Stimulated activated CD8-positive, alpha-beta memory T cell treated with anti-CD3 and anti-CD28 coated beads, Interleukin-15, amount 100 ng/mL, for 4 hours (primary cell): ENCODE measurements at places on chromosomes 5 and 9.

GRCh38 chr5:33809936-33810335, 81.9 kb downstream of the ADAMTS12 start:
- no peak for DNase-seq

- no peak for DNase-seq
Measured at GRCh38 chr9:91500509-91501014, 76.9 kb upstream of the NFIL3 start.

DNA sequence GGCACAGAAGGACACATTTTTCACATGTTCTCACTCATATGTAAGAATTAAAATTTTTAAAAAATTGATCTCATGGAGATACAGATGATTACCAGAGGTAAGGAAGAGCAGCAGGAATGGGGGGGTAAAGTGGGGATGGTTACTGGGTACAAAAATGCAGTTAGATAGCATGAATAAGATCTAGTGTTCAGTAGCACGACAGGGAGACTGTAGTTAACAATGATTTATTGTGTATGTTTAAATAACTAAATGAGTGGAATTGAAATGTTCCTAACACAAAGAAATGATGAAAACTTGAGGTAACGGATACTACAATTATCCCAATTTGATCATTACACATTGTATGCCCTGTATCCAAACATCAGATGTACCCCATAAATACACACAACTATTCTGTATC, 15.2 kb upstream of the TGFBI start:
- no peak for DNase-seq

GRCh38 chr9:114117614-114117995, 18.5 kb upstream of the KIF12 start:
- no peak for DNase-seq

DNA sequence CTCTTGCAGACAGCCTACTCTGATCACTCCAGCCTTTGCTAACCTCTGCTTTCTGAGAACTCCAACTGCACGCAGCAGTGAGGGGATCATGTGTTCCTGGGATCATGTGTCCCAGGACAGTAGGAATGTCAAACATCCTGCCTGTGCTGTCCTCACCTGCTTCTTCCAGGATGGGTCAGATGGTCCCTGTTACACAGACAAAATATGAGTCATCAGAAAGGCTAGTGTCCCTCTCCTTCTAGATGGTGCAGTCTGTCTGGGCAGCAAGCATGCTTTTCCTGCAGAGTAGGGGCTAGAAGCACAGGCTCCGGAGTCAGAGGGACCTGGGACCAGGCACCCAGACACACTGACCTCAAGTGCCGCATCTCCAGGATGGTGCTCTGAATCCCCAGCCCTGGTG, 20.1 kb upstream of the SLC25A48 start:
- no peak for DNase-seq

DNA sequence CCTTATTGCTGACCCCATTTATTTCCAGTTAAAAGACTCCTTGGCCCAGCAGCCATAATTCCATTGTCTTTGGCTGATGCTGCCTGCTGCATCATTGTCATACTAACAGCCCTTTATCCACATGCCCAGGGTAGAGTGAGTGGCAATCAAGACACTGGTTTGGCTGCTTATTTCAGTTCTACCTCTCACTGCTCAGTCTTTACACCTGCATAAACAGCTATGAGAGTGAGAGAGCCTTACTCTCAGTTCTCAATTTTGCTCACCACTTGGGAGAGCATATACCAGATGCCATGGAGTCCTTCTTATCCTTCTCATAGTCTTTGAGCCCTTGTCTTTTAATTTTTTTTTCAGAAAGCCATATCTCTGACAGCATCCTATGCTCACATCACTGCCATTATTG, 596.9 kb upstream of the CYLC2 start:
- DNase-seq, result no peak

GRCh38 chr5:122849771-122850170, 4.4 kb downstream of the SNX24 start:
- no peak for DNase-seq

GRCh38 chr5:29304545-29304944, 1888.9 kb upstream of the CDH6 start:
- DNase-seq, result no peak

DNA sequence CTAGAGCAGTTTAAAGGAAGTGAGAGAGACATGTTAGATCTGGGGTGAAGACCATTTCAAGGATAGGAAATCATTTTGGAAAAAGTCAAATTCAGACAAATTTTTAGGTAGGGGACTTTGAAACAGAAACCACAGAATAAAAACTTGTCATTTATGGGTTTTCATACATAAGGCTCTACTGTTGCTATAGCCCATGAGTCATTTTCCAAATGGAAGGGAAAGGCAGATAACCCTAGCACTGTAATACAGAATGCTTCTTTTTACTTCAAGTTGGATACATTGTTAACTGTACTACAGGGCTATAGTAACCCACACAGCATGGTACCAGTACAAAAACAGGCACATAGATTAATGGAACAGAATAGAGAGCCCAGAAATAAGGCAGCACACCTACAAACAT, 455.4 kb downstream of the EBF1 start:
- DNase-seq, result no peak

- no peak for DNase-seq
Measured at GRCh38 chr5:154498591-154498990, 20.6 kb upstream of the HAND1 start.

GRCh38 chr5:54531546-54531945, 14.0 kb downstream of the SNX18 start:
- no peak for DNase-seq

GRCh38 chr5:60334281-60334713, 365.7 kb downstream of the DEPDC1B start:
- DNase-seq, result no peak

DNA sequence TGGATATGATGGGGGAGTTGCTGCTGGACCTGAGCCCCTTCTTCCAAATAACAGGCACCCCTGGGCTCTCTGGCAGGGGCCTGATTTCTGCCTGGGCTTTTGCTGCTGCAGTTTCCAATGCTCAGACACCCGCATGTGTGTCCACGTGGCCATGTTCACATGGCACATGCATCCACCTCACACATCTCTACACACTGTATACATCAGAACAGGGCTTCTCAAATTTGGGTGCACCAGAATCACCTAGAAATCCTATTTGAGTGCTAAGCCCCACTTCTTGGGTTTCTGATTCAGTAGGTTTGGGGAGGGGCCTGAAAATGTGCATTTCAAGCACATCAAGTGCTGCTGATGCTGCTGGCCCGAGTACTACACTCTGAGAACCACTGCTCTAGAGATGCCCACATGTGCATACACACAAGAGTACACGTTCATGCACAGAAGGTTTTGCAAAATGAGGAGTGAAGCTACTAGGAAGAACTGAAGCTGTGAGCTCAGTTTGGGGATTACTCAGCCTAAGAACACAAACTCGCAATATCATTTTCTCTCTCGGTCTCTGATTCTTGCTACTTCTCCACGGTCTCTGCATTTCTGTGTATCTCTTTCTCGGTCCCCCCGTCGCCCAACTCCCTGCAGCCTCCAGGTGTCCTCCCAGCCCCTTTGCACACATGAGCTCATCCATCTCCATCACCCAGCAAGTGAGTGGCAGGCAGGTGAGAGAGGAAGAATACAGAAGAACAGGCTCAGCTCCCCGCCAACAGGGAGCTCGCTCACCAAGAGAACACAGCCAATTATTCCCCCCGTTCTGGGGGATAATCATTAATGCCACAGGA, 97.0 kb downstream of the PCDH1 start:
- DNase-seq, result no peak

DNA sequence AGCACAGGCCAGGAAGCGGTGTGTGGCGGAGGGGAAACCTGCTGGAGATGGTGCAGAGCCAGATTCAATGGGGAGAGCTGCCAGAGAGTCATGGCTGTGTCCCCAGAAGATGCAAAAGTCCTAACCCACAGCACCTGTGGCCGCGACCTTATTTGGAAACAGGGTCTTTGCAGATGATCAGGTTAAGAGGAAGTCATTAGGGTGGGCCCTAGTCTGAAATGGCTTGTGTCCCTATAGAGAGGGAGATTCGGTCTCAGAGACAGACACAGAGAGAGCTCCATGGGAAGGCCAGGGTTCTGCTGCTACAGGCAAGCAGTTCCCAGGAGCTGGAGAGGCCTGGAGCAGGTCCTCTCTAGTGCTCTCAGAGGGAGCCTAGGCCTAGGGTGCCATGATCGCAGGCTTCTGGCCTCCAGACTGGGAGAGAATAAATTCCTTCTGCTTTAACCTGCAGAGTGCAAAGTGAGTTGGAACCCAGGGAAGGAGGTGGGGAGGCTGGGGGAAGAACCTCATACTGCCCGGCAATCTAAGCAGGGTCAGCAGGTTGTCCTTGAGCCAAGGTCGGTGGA, 1.9 kb upstream of the LPCAT1 start:
- no peak for DNase-seq

DNA sequence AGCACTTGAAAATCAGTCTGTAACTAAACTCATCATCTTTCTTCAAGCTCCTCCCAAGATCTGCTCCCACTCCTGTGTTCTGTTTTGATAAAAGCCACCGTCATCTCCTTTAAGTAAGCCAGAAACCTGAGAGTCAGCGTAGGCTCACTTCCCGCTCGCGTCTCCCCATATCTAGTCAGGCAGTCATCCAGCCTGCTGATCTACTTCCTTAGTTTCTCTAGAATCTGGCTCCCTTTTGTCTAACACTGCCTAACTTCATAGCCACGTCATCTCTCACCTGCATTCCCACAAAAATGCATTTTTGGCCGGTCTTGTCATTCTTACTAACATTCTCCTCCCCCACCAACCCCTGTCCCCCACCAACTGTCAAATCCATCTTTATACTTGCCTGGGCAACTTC, 3.0 kb upstream of the TJP2 start:
- no peak for DNase-seq

DNA sequence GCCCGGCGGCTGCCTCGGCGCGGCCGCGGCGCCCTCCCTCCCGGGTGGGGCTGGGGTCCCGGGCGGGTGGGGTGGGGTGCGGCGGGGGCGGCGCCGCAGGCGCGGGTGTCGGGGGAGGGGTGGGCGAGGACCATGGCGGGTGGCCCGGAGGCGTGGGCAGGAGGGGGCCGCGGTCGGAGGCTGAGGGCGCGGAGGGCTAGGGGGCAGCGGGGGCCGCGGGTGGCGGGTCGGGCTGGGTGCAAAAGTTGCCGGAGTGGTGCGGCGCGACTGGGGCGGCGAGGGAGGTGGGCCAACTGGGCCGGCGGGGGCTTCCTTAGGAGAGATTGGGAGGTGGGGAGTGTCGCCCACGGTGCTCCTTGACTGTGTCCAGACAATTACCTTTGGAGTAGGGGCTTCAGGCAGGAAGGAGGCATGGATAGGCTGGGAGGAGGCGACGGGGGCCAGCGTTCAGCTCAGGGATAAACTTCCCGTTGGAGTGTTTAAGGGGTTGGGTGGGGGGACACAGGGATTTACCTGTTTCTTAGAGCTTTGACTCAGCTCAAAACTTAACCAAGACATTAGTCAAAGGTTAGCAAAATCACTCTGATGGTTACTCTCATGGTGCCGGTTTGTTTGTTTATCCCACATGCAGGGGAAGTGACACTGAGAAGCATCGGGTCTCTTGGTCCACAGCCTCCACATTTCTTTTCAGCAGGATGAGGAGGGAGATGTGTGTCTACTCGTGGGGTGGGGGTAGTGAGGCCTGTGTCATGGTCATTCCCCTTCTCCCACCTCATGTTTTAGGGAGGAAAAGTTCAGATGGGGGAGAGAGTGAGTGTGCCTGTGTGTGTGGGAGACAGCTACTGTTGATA, 859 bp downstream of the CSNK1G3 start:
- DNase-seq, result peak; percentile 7

DNA sequence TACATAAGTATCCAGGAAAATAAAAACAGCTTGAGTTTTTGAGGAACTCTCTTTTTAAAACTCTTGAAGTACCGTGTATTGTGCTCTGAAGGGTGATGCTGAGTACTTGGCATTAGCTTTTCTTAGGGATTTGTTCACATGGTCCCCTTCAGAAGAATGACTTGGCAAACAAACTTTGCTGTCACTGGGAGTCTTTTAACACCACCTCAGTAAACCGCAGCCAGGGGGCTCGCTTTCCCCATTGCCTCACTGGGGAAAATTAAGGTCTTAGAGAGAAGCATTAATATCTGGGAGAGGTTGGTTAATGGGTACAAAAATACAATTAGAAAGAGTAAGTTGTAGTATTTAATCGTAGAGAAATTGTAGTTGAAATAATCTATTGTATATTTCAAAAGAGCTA, 105.9 kb upstream of the DAP start:
- no peak for DNase-seq

- no peak for DNase-seq
Measured at GRCh38 chr5:175275097-175275496, 168.9 kb downstream of the DRD1 start.

GRCh38 chr5:54889826-54890225, 95.6 kb downstream of the ESM1 start:
- DNase-seq, result no peak

GRCh38 chr5:1246711-1247431, 21.7 kb downstream of the SLC6A18 start:
- no peak for DNase-seq

DNA sequence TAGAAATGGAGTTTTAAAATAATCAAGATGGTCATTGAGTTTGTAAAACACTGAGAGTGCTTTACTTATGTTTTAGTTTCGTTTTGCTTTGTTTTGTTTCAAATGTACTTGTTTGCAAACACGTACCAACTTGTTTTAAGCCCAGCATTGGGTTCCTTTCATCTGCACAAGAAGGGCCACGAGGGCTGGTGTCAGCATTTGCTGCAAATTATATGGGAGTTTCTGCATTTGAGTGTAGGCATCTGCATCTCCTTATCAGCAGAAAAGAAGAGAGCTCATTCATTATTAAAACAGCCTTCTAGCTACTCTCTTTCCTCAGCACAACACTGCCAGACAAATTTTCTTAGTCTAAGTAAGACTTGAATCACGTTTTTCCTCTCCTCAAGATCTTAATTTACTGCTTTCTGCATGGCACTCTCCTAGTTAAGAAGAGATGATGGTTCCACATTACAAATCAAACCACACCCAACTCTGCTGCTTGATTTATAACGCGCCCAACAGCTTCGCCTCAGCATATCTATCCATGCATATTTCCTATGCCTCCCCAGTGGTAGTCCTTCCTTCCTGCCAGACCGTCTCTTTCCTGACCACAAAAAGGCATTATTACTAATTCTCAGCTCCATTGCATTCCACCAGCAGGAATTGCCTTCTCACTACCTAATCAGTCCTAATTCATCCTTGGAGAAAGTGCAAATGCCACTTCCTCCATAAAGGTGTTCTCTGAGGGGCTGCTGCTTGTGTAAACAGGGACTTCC, 95.2 kb upstream of the CAST start:
- no peak for DNase-seq

DNA sequence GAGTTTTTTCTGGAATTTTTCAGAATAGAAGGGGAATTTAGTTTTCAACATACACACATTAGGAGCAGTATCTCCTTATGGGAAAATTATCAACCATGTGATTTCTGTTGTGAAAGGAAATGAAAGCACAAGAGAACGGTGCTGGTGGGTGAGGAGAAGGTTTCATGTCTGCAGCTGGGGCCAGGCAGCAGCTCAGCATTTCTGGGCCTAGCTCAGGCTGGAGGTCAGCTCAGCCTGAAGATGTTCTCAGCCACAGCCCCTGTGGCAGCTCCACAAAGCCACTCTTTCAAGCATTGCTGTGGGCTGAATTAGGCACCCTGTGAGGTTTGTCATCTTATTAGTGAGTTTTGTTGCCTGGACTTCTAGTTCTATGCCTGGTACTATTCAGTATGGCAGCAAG, 90.3 kb downstream of the DIRAS2 start:
- DNase-seq, result no peak

- no peak for DNase-seq
Measured at GRCh38 chr5:150633429-150633828, 7.0 kb upstream of the SYNPO start.

- no peak for DNase-seq
Measured at GRCh38 chr5:95241161-95241560, 43.7 kb downstream of the MCTP1 start.
